ENCODE measurements at places on chromosomes 5 and 9.

DNA sequence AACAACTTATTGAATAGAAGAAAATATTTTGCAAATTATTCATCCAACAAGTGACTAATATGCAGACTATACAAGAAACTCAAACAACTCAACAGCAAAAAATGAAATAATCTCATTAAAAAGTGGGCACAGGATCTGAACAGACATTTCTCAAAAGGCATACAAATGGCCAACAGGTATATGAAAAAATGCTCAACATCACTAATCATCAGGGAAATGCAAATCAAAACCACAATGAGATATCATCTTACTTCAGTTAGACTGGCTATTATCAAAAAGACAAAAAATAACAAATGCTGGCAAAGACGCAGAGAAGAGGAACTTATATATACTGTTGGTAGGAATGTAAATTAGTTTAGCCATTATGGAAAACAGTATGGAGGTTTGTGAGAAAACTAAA lies 1.8 kb upstream of the AMACR start:
- no peak for DNase-seq

DNA sequence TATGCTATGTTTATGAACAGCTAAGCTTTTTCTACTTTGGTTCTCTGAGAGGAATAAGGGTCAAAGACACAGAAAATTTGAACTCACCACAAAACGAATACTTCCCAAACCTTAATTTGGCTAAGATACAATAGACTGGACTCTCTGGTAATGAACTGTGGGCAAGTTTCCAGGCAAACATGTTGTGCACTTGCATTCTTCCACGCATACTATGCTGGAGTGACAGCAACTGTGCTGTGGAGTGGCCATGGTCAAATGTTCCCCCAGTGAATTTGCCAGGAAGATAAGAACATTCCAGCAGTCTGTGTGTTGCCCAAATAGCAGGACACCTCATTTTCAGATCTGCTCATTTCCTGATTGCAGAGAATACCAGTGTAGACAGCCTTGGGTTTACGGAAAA lies 275.3 kb upstream of the IL12B start:
- DNase-seq, result no peak

- no peak for DNase-seq
These were observed at the start of gene ANKDD1B for GRCh38 chr5:75611311-75612225. TSS of gene ANKDD1B (plus strand) at chr5:75611453. CDS start at chr5:75611635, 182 bp downstream.

DNA sequence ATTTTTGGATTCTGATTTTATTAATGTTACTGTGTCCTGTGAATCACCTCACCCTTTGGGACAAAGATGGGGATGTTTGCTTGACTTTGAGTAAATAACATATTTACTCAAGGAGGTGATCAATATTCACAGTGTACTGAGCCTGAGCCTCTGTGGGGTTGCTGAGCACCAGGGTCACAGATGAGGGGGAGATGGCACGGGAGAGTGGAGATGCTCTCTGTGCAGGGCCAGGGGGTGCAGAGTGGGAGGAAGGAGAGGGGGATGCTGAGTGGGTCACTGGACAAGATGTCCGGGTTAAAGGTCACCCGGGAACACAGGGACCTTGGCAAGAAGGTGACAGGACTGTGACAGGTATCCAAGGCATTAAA lies 4.0 kb downstream of the SQSTM1 start:
- DNase-seq, result no peak

- no peak for DNase-seq
These were observed 15.8 kb upstream of the CACFD1 start for GRCh38 chr9:133443982-133444381.

GRCh38 chr9:120965344-120966012 lies 38.9 kb upstream of the TRAF1 start:
- no peak for DNase-seq

DNA sequence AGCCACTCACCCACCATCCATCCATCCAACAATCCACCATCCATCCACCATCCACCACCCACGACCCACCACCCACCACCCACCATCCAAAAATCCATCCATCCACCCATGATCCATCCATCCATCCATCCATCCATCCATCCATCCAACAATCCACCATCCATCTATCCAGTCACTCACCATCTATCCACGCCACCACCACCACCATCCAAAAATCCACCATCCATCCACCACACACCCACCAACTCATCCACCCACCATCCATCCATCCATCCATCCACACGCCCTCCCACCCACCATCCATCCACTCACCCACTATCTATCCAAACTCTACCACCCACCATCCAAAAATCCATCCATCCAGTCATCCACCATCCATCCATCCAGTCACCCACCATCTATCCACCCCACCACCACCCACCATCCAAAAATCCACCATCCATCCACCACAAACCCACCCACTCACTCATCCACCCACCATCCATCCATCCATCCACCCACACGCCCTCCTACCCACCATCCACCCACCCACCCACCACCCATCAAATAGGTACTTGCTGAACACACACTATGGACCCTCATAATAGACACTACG lies 9.0 kb downstream of the DPH7 start:
- no peak for DNase-seq

- no peak for DNase-seq
These were observed 57.6 kb downstream of the TMEM174 start for GRCh38 chr5:73230264-73231245.

- DNase-seq, result no peak
These were observed 117.7 kb upstream of the NR3C1 start for GRCh38 chr5:143521141-143521540.

GRCh38 chr5:141084487-141084989 lies 9.9 kb upstream of the PCDHB2 start:
- DNase-seq, result peak; percentile 33

- no peak for DNase-seq
These were observed 211.4 kb upstream of the CD180 start for GRCh38 chr5:67407979-67408378.

GRCh38 chr5:67752357-67752708 lies 463.2 kb upstream of the PIK3R1 start:
- no peak for DNase-seq

DNA sequence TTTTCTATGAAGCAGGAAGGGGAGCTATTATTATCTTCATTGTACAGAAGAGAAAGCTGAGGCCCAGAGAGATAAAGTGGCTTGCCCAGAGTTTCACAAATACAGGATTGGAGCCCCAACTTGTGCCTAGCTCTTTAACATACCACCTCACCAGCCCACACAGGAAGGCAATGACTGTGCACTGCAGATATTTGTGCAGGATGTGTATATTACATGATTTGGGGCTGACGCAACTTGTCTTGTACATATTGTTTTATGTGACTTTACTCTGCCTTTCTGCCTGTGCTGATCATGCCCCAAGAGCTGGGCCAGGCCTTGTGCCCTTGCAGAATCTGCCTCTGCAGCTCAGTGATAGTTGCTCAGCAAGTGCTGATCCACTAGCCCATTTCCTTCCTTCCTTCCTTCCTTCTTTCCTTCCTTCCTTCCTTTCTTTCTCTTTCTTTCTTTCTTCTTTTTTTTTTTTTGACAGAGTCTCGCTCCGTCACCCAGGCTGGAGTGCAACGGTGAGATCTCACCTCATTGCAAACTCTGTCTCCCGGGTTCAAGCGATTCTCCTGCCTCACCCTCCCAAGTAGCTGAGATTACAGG lies 106.6 kb upstream of the TBCA start:
- DNase-seq, result no peak

DNA sequence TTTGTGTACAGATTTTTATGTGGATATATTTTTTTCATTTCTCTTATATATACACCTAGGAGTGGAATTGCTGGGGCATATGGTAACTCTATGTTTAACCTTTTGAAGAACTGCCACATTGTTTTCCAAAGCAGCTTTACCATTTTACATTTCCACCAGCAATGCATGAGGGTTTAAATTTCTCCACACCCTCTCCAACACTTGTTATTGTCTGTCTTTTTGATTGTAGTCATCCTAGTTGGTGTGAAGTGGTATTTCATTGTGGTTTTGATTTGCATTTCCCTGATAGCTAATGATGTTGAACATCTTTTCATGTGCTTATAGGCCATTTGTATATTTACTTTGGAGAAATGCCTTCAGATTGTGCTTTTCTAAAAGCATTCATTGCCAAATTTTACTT lies 39.1 kb downstream of the YTHDC2 start:
- DNase-seq, result no peak
